Hematopoietic multipotent progenitor cell treated with erythropoietin and hydrocortisone succinate and interleukin-3 and kit ligand, for 17 days (in vitro differentiated cells): ENCODE measurements at places on chromosomes 11 and 22.

DNA sequence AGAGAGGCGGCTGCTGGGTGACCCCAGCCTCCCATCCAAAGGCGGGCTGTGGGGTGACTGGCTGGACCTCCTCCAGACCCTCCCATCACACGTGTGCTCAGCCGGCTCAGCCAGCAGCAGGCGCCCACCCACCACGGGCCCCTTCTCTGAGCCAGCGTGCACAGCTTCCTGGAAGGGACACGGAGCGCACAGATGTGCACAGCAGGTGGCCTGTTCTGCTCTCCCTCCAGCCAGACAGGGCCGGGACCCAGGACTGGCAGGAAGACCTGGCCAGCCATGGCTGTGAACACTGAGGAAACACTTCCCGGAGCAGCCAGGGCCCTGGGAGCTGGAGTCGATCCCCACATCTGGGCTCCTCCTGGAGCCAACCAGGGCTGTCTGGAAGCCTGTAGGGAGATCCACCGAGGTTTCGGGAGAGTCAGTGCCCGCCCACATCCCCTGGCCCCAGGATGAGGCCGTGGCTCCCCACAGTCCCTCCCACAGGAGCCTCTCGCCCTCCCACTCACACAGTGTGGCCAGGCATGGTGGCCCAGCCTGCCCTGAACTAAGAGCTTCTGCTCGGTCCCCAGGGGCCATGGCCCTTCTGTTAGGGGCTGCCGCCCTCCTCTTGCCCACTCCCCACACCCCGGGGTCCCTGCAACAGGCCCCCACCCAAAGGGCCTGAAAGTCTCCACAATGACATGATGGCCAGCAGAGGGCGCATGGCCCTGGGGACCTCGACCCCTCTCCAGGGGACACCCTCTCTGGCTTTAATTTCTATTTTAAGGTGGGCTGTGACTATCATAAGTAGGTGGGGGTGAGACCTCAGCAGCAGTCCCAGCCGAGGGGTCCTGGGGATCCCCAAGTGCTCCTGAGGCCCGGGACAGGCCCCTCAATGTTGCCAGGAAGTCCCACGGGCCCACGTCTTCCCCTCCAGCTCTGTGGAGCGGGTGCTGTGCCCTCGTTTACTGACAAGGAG lies 90.6 kb upstream of the FGF3 start:
- DNase-seq, result peak; percentile 17

GRCh38 chr22:30413745-30414524 lies 11.6 kb upstream of the MTFP1 start:
- DNase-seq, result no peak

DNA sequence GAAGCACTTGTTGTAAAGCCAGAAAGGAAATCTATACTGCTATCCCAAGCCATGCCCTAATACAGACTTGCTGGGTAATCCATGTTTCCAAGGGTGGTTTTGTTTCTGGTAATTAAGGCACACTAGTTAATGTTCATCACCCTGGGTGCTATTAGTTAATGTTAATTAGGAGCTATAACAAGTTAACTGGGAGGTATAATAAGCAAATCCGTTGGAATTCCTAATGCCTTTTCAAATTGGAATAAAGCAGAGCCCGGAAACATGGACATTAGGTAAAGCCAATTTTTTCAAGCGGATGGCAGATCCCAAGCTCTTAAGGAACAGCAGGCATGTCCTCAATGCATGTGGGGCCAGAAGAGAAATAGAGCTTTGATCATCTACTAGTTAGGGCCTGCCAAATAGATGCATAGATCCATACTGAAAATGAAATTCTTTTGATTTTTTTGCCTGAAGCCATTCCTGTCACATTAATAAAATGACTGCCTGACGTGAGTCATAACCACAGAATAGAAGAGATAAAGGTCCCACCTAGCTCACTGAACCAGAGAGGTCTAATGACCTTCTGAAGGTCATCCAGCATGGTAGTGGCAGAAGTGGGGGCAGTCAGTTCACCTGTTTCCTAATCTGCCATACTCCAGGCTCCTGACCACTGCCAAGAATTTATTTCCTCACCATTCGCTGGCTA lies 28.5 kb upstream of the CCDC34 start:
- no peak for DNase-seq

GRCh38 chr11:67662835-67663531 lies 11.4 kb downstream of the ALDH3B2 start:
- no peak for DNase-seq

DNA sequence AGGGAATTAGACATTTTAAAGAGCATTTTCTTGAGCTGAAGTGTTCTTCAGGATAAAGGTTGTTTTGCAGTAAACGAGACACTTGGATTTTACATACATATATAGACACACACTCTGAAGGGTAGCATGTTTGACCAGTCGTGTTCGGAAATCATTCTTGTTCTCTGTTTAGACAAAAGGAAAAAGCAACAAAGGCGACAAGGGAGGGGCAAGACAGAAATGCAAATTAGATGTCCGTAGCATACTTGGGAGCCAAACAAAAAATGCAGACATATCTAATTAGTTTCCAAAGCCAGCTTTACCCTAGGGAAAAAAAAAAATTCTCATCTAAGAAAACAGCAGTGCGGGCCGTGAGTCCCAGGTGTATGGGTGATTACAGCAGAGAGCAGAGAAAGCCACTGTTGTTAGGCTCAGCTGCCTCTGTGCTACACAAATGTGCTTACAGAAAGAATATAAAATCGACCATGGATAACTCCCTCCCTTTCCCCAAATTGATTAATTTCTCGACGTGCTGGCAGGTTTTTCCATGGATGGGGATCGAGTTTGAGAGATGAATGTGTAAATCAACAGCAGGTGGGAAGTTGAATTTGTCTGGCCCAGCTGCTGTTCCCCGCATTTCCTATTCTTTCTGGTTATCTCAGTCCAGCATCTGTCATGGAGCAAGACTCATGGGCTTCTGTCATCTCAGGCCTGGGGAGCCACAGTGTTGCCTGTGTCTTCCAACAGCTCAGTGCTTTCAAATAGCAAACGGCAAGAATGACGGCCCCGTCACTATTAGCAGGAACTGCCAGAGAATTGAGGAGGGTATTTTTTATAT lies 176.5 kb upstream of the TTC12 start:
- no peak for DNase-seq

GRCh38 chr11:28924004-28924403 lies 815.8 kb downstream of the METTL15 start:
- no peak for DNase-seq

- no peak for DNase-seq
Observed at GRCh38 chr11:34789196-34789834, 126.9 kb downstream of the APIP start.

- no peak for DNase-seq
Observed at GRCh38 chr11:15145615-15146014, 30.9 kb downstream of the INSC start.

- DNase-seq, result no peak
Observed at GRCh38 chr11:101835506-101836063, 79.2 kb upstream of the CEP126 start.

GRCh38 chr11:30012346-30012745 lies 4.5 kb downstream of the KCNA4 start:
- no peak for DNase-seq

GRCh38 chr11:134226806-134227325 lies 2.4 kb downstream of the VPS26B start:
- DNase-seq, result no peak

DNA sequence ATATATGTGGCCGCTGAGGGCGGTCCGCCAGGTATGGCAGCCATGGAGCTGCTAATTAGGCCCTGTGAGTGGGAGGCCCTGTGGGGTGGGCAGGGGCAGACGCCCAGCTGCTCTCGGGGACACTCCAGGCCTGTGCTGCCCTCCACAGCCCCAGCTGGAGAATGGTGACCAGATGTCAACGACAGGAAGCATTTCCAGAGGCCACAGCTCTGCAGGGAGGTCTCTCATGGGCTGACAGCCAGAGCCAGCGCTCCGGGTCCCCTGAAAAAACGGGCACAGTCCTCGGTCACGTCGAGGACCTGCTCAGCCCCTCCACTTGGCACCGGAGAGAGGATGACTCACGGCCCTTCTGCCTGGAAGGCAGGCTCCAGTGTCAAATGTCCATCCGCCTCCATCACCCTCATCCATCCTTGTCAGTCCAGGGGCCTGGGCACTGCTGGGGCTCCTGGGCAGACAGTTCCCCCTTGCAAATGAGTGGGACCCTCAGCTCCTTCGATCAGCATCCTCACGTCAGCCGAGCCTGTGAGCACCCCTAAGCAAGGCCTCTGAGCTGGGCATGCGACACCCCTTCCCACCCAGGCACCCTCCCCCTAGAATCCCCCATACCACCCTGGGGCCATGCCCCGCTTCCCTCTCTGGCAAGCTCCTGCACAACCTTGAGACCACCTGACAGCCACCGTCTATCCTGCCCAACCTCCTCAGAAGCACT lies 1.9 kb downstream of the BID start:
- DNase-seq, result no peak

- DNase-seq, result no peak
Observed at GRCh38 chr11:26331911-26332571, at the start of gene ANO3. Gene ANO3, plus strand, starts transcription at chr11:26332130. Its CDS starts 146 bp downstream, at chr11:26332276.

GRCh38 chr11:64095949-64096348 lies 60.2 kb downstream of the FLRT1 start:
- DNase-seq, result no peak

GRCh38 chr11:76684516-76684915 lies 14.0 kb upstream of the LRRC32 start:
- no peak for DNase-seq

DNA sequence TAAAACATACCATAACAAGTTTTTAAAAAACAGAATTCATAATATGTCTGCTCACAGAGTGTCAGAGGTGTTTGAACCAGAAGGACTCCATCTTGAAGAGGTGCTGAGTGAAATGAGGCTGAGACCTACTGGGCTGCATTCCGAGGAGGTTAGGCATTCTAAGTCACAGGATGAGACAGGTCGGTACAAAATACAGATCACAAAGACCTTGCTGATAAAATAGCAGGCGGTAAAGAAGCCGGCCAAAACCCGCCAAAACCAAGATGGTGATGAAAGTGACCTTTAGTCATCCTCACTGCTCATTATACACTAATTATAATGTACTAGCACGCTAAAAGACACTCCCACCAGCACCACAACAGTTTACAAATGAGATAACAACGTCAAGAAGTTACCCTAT lies 116.4 kb downstream of the ARHGAP32 start:
- no peak for DNase-seq

DNA sequence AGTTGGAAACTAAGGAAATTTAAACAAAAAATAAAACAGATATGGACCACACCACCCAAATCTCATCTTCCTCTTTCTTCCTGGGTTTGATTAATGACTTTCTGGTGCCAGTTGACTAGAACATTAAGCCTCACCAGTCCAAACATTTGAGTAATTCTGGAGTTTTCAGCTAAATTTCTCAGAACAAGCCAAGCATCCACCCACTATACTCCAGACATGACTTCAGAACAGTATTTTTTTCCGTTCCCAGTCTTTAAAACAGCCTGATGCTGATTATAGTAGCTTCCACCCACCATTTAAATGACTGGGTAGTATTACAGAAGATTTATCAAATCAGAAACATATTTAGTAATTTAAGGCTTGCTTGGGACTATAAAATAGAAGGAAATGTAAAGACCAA lies 230.9 kb upstream of the UBASH3B start:
- DNase-seq, result no peak

- DNase-seq, result no peak
Observed at GRCh38 chr11:47509077-47509536, 43.8 kb downstream of the CELF1 start.

GRCh38 chr11:133249530-133249929 lies 282.8 kb downstream of the OPCML start:
- no peak for DNase-seq

GRCh38 chr11:118379497-118379896 lies 20.1 kb downstream of the UBE4A start:
- DNase-seq, result no peak

- DNase-seq, result no peak
Observed at GRCh38 chr11:126061707-126062678, 673 bp downstream of the CDON start.

DNA sequence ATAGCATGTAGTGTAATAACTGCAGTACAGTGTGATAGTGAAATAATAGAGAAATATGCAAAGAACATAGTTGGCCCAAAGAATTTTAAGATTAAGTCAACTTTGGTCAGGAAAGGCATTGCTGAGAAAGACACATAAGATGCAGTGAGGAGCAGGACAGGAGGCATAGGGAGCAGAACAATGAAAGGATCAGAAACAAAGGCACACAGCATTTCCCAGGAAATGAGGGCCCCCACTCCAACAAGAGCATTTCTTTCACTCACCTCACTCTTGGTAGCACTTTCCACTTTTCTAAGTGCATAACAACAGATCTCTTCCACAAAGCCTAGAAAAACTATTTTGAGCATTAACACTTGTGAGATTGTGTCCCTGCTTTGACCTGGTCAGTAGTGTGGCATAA lies 238.4 kb upstream of the FAT3 start:
- no peak for DNase-seq

DNA sequence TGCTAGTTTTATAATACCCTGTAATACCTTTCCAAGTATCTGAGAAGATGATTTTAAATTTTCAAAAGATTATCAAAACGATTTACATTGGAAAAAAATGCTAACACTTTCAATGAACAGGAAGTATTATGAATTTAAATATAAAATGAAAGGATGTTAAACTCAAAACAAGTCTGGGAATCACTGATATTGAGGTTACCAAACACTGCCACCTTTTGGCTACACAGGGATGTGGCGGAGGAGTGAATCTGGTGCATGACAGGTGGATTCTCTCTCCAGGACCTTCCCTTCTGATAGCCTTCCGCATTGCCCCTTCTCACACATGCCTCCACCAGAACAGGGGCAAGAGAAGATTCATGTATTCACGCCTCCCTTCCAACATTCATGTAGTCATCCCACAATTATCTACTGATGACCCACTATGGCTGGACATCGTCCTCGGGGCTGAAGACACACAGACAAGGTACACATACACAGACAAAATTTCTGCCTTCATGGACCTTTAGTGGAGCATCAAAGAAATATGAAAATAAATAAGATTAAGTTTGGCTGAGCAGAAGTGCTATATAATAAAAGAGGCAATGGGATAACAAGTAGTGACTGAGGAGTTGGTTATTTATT lies 34.7 kb downstream of the ATG16L2 start:
- peak; percentile 60 for DNase-seq

DNA sequence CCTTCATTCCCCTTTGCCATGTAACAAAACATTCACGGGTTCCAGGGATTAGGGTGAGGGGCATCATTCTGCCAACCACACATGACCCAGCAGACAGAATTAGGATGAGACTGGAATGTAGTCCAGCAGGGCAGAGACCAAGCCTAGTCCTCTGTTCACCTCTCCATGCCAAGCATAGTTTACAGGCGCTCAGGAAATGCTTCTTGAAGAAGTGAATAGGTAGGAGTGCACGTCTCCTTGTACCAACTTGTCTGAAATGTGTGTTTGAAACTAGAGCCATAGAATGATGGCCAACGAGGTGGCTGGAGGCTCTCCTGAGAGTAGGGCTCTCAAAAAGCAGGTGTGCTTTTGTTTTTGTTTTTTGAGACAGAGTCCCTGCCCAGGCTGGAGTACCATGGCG lies 8.2 kb downstream of the SPINDOC start:
- no peak for DNase-seq

GRCh38 chr22:49350441-49351121 lies 477.1 kb downstream of the BRD1 start:
- DNase-seq, result no peak

DNA sequence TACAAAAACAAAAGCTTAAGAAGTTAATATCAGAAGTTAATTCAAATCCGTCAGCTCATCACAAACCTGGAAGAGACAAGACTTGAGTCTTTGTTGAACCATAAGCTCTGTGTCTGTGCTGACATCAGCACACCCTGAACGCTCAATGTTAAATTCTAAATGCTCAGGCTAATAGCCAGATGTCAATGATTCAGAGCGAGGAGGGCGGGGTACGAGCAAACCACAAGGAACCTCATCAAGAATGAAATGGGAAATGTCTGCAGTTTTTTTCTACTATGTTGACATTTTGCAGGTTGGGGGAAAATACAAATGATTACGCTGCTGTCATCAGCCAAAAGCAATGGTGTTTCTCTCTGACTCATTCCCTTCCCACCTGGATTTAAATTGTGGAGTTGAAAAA lies 1057.2 kb downstream of the NTM start:
- DNase-seq, result no peak
